Fibroblast of mammary gland (primary cell): ENCODE measurements at places on chromosomes 16 and 17.

- no peak for DNase-seq
Observed at GRCh38 chr16:48022496-48022895, 133.3 kb downstream of the ABCC12 start.

- no peak for DNase-seq
Observed at GRCh38 chr16:65618333-65618732, 496.5 kb upstream of the CDH11 start.

GRCh38 chr16:22213801-22214200 lies 7.7 kb downstream of the EEF2K start:
- DNase-seq = no peak

DNA sequence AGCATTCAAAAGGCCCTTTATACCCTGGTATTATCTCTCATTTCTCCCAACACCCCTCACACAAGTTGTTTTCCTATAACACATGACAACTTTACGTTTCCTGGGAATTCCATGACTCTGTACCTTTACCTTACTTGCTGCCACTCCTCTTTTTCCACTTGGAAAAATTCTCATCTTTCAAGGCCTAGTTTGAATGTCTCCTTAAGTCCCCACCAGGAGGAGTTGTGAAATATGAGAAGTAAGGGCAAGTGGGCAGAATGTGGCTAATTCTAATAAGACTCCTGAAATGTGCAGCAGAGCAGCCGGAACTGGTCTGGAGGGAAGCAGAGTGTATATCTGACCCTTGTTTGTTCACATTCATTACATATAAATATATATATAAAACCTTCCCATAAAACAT lies 39.7 kb downstream of the BRCA1 start:
- DNase-seq = peak; percentile 25

- DNase-seq = peak; percentile 24
Observed at GRCh38 chr16:23668225-23668624, 10.5 kb upstream of the PLK1 start.
